ENCODE measurements at places on chromosomes 16 and 17.

- no peak for DNase-seq
- H3K36me3 ChIP-seq = no peaks in the 10 kb centered on the region
- no peak overlapping the region for H3K4me3 ChIP-seq
Observed at GRCh38 chr16:66904428-66904845, 14.2 kb downstream of the CDH16 start.

DNA sequence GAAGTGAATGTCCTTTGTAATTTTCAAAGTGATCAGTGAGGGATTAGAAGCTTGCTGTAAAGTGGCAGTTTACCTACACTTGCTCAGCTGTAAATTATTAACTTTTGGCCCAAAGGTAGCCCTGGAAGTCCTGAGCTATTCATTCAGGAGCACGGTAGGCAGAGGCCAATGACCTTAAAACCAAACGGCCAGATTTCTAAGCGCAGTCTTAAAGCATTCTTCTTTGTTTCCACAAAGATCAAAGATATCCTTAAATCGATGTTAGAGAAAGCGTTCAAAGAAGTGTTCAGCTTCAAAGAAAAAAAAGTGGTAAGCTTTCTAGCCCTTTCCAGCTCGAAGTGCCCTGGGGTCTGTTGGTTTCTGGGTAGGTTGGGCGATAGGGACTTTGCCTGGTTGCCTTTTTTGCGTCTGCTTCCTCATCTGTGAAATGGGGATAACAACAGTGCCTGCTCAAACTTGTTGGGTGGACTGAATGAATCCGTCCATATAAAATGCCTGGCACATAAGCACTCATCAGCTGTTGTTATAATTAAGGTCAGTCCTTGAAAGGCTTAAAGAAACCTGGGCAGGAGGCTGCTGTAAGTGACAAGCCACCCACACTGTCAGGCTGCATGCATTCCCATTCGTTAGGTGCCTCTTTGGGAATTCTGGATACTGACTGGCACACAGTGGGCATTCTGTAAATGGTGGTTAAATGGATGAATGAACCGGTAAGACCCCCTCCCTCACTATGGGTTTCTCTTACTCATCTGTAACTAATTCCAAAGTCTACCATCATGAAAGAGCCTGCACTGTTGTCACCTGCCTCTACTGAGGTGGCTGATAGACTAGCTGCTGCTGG, 113.2 kb downstream of the PRKCA start:
- no peaks in the 10 kb centered on the region for H3K27me3 ChIP-seq
- DNase-seq = no peak
- peak overlapping the region; percentile 55 for H3K4me3 ChIP-seq
- H3K36me3 ChIP-seq = no peaks in the 10 kb centered on the region
- peaks cover 31% of the 10 kb centered on the region for H3K4me1 ChIP-seq

DNA sequence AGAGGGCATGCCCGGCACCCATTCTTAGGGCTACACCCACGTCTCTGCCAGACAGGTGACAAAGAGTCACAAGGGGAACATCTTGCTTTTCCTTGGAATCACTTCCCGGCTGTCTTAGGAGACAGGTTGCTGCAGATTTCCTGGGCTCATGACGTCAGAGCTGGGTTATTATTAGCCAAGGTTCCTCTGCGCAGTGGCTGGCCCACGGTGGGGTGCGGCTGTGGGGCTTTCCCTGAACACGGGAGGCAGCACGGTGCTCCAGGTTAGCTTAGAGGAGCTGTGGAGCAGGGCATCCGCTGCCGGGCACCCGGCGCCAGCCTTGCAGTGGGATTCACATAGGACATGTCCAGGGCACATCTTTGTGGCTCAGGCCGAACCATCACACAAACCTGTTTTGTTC, 118.0 kb upstream of the PLCG2 start:
- peaks cover 34% of the 10 kb centered on the region for H3K4me1 ChIP-seq
- DNase-seq = no peak
- H3K27me3 ChIP-seq = no peaks in the 10 kb centered on the region
- H3K36me3 ChIP-seq = peaks cover 39% of the 10 kb centered on the region
- no peak overlapping the region for H3K27ac ChIP-seq

GRCh38 chr16:2044541-2044940, 3.1 kb downstream of the NTHL1 start:
- peaks cover 17% of the 10 kb centered on the region for H3K4me1 ChIP-seq
- no peak for DNase-seq
- no peaks in the 10 kb centered on the region for H3K27me3 ChIP-seq
- H3K27ac ChIP-seq = no peak overlapping the region
- no peak overlapping the region for H3K4me3 ChIP-seq

DNA sequence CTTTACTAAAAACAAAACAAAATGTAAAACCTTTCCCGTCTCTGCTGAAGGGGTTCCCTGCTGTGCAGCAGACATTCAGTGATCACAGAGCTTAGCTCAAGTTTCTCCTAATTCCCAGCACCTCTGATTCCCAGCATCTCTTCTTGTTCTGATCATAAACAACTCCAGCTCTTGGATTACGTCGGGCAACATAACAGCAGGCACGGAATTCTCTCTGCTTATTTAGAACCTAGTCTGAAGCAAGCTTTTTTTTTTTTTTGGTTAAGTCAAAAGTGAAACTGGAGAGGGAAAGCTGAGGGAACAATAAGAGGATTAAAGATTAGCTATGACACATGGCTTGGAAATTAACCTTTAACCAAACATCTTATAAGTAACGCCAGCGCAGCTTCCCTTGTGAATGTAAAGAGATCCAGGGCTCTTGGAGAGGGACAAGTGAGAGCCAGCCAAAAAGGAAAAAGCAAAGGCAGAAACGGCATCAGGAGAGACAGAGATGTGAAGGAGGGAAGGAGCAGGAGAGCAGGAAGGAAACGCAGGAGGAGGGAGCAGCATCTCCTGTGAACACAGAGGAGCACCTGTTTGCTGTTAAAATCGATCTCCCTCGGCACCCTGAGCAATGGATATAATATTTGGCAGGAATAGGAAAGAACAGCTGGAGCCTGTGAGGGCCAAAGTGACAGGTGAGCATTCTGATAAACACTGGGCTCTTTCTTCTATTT, at the start of gene BCO1:
BCO1 (plus strand) TSS at position 394 of the 716 bp plus-strand sequence; CDS start at position 614, 220 bp downstream.
- H3K4me3 ChIP-seq = peak within 1 kb of the TSS; percentile 86
- H3K27me3 ChIP-seq = no peaks in the 10 kb centered on the region
- H3K27ac ChIP-seq = peak within 1 kb of the TSS; percentile 86
- no peak for DNase-seq
- H3K36me3 ChIP-seq = no peaks in the 10 kb centered on the region

GRCh38 chr16:85096921-85097320, 15.4 kb downstream of the CIBAR2 start:
- H3K4me3 ChIP-seq = no peak overlapping the region
- H3K36me3 ChIP-seq = no peaks in the 10 kb centered on the region
- peaks cover 3% of the 10 kb centered on the region for H3K27me3 ChIP-seq
- H3K27ac ChIP-seq = no peak overlapping the region

- peak; percentile 42 for DNase-seq
- H3K4me3 ChIP-seq = no peak overlapping the region
- no peak overlapping the region for H3K27ac ChIP-seq
- H3K4me1 ChIP-seq = peaks cover 5% of the 10 kb centered on the region
- no peaks in the 10 kb centered on the region for H3K27me3 ChIP-seq
- peaks cover 21% of the 10 kb centered on the region for H3K36me3 ChIP-seq
Observed at GRCh38 chr16:84058664-84059063, 16.1 kb upstream of the SLC38A8 start.

GRCh38 chr16:30030011-30030685, 923 bp downstream of the TLCD3B start:
- peaks cover 69% of the 10 kb centered on the region for H3K27me3 ChIP-seq
- no peak overlapping the region for H3K27ac ChIP-seq
- DNase-seq = no peak
- H3K4me3 ChIP-seq = peak overlapping the region; percentile 60
- peaks cover 5% of the 10 kb centered on the region for H3K4me1 ChIP-seq
- no peaks in the 10 kb centered on the region for H3K36me3 ChIP-seq

GRCh38 chr16:9092978-9093344, 1.5 kb downstream of the HAPSTR1 start:
- H3K27me3 ChIP-seq = peaks cover 14% of the 10 kb centered on the region
- no peak for DNase-seq
- H3K27ac ChIP-seq = peak overlapping the region; percentile 99
- H3K36me3 ChIP-seq = peaks cover 30% of the 10 kb centered on the region

- H3K27me3 ChIP-seq = no peaks in the 10 kb centered on the region
- H3K36me3 ChIP-seq = no peaks in the 10 kb centered on the region
- H3K27ac ChIP-seq = peak overlapping the region; percentile 37
- peak; percentile 93 for DNase-seq
Observed at GRCh38 chr17:50783193-50783660, 15.9 kb upstream of the ANKRD40CL start.

GRCh38 chr17:61833536-61834193, 29.7 kb downstream of the BRIP1 start:
- H3K27me3 ChIP-seq = no peaks in the 10 kb centered on the region
- H3K27ac ChIP-seq = no peak overlapping the region
- no peaks in the 10 kb centered on the region for H3K36me3 ChIP-seq
- H3K4me1 ChIP-seq = peaks cover 5% of the 10 kb centered on the region
- DNase-seq = no peak

DNA sequence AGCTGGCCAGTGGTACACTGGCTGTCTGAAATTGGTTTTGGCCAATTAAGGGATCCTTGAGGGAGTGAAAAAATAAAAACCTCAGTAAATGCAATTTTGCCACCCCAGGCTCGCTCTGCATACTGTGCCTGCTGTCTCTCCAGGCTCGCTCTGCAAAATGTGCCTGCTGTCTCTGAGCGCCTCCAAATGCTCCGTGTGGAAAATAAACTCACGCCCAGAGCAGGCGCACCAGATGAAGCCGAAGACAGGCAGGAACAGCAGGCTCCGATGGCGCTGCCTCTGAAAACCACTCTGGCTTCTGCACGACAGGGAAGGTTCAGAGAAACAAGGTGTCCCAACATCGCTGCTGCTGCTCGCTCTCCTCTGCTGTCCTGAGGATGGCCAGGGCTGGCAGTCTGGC, 29.1 kb downstream of the SNN start:
- no peak overlapping the region for H3K27ac ChIP-seq
- no peak overlapping the region for H3K4me3 ChIP-seq
- no peaks in the 10 kb centered on the region for H3K27me3 ChIP-seq

DNA sequence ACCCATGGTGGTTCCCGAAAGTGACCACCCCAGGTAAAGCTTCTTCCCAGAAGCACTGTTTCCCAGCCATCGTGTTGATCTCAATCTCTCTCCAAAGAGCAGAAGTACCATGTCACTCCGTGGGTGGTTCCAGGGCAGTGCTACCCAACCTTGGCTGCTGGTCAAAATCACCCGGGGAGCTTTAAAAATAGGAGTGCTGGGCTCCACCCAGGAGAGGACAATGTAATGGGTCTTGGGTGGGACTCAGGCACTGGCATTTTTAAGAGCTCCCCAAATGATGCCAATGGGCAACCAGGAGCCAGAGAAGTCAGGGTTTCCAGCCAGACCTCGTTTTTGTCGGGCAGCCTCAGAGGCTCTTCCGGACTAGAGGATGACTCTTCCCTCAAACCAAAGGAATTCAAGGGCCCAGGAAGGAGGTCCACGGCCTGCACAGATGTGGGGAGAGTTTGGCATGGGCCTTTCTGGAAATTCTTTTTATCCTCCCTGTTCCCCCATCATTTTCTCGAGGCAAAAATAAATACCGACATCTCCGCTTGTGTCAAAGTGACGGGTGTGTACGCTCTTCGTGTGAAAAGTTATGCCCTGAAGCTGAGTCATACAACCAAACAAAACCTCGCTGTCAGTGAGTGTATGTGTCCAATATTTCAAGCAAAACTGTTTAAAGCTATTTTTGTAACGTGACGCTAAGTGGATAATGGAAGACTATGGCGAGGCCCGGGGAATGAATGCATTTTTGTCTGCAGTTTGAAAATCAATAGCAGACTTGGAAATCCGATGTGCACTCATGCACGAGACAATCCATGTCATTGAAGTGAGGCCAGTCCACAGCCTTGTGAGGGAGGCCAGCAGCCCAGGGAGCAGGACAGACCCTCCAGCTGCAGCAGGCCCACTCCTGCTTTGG, 364.1 kb downstream of the FOXL1 start:
- peaks cover 5% of the 10 kb centered on the region for H3K36me3 ChIP-seq
- peaks cover 15% of the 10 kb centered on the region for H3K4me1 ChIP-seq
- H3K4me3 ChIP-seq = peak overlapping the region; percentile 3
- no peak for DNase-seq

- DNase-seq = no peak
- no peaks in the 10 kb centered on the region for H3K4me1 ChIP-seq
- peak overlapping the region; percentile 83 for H3K4me3 ChIP-seq
- peaks cover 6% of the 10 kb centered on the region for H3K36me3 ChIP-seq
- no peaks in the 10 kb centered on the region for H3K27me3 ChIP-seq
Observed at GRCh38 chr16:67199808-67200198, 872 bp downstream of the ELMO3 start.

DNA sequence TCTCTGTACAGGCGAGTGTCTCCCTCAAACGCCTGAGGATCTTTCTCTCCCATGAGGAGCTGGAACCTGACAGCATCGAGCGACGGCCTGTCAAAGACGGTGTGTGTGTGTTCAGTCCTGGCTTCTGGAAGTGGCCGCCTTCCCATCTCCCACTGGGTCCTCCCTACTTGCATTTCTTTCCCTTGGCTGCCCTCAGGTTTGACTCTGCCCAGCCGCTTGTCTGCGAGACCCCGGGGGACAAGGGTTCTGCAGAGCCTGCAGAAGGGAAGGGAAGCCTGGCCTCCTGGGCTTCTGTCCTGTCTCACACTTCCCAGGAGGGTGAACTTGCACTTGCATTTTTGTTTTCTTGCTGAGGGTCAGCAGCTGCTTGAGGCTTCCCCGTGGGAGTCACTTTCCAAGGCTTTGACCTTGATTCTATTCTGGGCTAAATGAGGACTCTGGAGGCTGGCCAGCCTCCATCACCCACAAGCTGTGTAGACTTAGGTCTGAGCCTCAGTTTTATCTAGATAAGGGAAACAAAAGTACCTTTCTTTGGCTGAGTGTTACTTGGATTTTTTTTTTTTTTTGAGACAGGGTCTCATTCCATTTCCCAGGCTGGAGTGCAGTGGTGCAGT, 122.3 kb downstream of the ABCC1 start:
- no peaks in the 10 kb centered on the region for H3K27me3 ChIP-seq
- H3K36me3 ChIP-seq = peaks cover 15% of the 10 kb centered on the region
- H3K27ac ChIP-seq = no peak overlapping the region
- DNase-seq = no peak
- no peak overlapping the region for H3K4me3 ChIP-seq
- peaks cover 12% of the 10 kb centered on the region for H3K4me1 ChIP-seq

- DNase-seq = no peak
- peaks cover 4% of the 10 kb centered on the region for H3K27me3 ChIP-seq
- peak overlapping the region; percentile 77 for H3K27ac ChIP-seq
- peak overlapping the region; percentile 85 for H3K4me3 ChIP-seq
- peaks cover 53% of the 10 kb centered on the region for H3K4me1 ChIP-seq
Observed at GRCh38 chr16:57801809-57802340, 416 bp downstream of the KIFC3 start.

DNA sequence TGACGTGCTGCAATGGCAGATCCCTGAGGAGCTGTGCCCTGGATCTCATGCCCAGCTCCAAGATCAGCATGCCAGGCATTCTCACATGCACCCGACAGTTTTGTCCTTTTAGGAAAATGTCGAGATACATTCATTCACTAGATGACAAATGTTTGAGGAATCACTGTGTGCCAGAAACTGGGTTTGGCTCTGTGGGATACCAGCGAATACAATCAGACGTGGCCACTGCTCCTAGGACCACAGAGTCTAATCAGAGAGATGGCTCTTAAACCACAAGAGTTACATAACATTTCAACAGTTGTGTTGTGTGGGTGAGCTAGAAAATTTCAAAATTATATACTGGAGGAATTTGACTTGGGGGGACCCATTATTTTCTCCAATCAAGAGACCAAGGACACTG, 579.7 kb downstream of the CDH13 start:
- no peaks in the 10 kb centered on the region for H3K4me1 ChIP-seq
- DNase-seq = no peak
- peaks cover 6% of the 10 kb centered on the region for H3K27me3 ChIP-seq
- H3K27ac ChIP-seq = no peak overlapping the region

GRCh38 chr16:22763437-22764080, 50.4 kb upstream of the HS3ST2 start:
- DNase-seq = no peak
- H3K27ac ChIP-seq = no peak overlapping the region
- H3K36me3 ChIP-seq = no peaks in the 10 kb centered on the region
- peaks cover 19% of the 10 kb centered on the region for H3K4me1 ChIP-seq
- H3K27me3 ChIP-seq = peaks cover 12% of the 10 kb centered on the region
